Activated CD4-positive, alpha-beta memory T cell treated with anti-CD3 and anti-CD28 coated beads, Interleukin-2, amount 10 ng/mL, durations not matched to agents 7 days and 5 days (primary cell): ENCODE measurements at places on chromosomes 5 and 9.

GRCh38 chr5:1889321-1890065, 6.8 kb upstream of the IRX4 start:
- DNase-seq = no peak

DNA sequence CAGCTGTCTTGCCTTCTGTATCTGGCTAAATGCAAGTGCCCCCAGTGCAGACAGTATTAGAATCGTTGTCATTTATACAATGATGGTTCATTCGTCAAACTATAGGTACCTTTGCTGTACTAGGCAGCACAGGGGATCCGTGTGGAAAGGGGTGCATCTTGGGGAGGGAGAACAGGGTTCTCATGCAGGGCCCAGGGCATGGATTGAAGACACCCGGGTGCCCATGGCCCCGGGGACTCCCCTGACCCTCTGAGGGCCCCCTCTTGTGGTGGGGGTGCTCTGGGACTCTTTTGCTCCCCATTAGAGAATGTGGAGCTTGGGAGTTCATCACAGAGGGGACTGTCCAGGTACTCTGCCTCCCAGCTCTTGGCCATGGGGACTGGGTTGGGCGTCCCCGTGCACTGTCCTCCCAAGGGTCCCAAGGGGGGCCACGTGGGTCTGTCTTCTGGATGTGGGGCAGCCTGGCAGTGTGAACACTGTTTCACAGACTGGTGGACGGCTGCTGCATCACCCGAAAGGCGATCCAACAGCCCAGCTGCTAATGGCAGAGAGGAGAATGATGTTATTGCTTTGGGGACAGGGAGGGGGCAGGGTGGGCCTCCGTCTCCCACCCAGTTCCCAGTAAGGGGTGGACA, 36.9 kb upstream of the RXRA start:
- DNase-seq = no peak

DNA sequence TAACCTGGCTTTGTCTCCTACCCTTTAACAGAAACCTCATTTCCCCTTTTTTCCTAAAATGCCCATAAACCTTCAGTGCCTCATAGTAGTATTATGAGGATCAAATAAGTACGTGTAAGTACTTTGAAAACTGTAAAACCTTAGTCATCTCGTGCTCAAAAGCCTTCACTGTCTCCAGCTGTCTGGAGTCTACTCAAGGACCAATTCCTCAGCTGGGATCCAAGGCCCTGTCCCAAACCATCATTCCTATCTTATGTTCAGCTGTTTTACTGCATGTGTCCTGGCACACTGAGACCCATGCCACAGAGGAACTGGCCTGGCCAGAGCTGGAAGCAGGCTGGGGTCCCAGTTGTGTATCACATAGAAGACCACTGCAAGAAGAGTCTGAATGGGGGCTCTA, 15.9 kb downstream of the ADAMTSL1 start:
- no peak for DNase-seq

- DNase-seq = no peak
Observed at GRCh38 chr5:98095072-98095471, 678.4 kb upstream of the RGMB start.

GRCh38 chr5:58322453-58322852, 137.4 kb downstream of the PLK2 start:
- no peak for DNase-seq

GRCh38 chr5:35436400-35437057, 181.1 kb upstream of the SPEF2 start:
- DNase-seq = no peak

DNA sequence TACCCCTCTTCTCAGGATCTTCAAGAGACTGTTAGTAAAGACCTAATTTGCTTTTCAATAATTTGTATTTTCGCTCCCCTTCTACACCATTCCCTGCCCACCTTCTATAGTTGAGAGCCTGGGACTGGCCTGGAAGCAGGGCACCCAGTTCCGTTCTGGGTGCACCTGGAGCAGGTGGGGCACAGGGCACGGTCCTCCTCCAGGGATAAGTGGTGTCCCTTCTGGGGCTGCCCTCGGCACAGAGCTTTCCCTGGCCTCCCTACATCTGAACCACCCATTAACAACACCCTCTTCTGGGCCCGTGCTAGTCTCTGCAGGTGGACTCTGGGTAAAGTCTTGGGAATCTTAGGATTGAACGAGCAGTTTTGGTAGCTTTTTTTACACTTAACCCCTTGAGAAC, 92.8 kb upstream of the PANK3 start:
- DNase-seq = no peak

DNA sequence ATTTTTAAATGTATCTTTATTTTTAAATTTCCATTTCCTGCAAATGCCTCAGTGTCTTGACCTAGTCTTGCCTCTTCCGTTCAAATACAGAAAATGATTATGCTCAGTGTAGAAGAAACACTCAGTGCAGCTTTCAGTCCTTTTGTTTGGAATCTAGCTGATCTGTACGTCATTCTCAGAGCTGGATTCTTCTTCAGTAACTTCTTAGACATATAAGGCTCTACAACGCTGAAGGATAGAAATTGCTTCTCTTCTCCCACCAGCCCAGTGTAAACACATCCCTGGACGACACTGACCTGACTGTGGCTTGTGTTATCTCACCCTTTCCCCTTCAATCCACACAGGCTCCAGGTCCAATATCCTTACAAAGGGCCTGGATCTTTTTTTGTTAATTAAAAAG, 3.2 kb upstream of the ALDH1B1 start:
- no peak for DNase-seq
